ENCODE measurements at places on chromosomes 16 and 17.
A peak's percentile ranks its signal among the peaks of the same experiment; 100 is the strongest.

- DNase-seq, result peak; percentile 52
These were observed at the start of gene IGFBP4 for GRCh38 chr17:40443196-40443987. Gene IGFBP4 (plus strand): TSS chr17:40443450. CDS start chr17:40443736, 286 bp downstream.

- no peak for DNase-seq
These were observed 12.3 kb upstream of the SALL1 start for GRCh38 chr16:51163366-51163765.

DNA sequence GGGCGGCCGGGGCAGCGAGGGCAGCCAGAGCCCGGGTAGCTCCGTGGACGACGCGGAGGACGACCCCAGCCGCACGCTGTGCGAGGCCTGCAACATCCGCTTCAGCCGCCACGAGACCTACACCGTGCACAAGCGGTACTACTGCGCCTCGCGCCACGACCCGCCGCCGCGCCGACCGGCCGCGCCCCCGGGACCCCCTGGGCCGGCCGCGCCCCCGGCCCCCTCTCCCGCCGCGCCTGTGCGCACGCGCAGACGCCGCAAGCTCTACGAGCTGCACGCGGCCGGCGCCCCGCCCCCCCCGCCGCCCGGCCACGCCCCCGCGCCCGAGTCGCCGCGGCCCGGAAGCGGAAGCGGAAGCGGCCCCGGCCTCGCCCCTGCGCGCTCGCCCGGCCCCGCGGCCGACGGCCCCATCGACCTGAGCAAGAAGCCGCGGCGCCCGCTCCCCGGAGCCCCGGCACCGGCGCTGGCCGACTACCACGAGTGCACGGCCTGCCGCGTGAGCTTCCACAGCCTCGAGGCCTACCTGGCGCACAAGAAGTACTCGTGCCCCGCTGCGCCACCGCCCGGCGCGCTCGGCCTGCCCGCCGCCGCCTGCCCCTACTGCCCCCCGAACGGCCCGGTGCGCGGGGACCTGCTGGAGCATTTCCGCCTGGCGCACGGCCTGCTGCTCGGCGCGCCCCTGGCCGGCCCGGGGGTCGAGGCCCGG lies 36.1 kb upstream of the ZC3H18 start:
- peak; percentile 75 for DNase-seq

GRCh38 chr16:81495321-81496234 lies 51.0 kb downstream of the CMIP start:
- no peak for DNase-seq

- no peak for DNase-seq
These were observed 15.4 kb downstream of the MFSD11 start for GRCh38 chr17:76753061-76753961.

- DNase-seq, result no peak
These were observed 20.1 kb upstream of the MLYCD start for GRCh38 chr16:83878838-83879237.

DNA sequence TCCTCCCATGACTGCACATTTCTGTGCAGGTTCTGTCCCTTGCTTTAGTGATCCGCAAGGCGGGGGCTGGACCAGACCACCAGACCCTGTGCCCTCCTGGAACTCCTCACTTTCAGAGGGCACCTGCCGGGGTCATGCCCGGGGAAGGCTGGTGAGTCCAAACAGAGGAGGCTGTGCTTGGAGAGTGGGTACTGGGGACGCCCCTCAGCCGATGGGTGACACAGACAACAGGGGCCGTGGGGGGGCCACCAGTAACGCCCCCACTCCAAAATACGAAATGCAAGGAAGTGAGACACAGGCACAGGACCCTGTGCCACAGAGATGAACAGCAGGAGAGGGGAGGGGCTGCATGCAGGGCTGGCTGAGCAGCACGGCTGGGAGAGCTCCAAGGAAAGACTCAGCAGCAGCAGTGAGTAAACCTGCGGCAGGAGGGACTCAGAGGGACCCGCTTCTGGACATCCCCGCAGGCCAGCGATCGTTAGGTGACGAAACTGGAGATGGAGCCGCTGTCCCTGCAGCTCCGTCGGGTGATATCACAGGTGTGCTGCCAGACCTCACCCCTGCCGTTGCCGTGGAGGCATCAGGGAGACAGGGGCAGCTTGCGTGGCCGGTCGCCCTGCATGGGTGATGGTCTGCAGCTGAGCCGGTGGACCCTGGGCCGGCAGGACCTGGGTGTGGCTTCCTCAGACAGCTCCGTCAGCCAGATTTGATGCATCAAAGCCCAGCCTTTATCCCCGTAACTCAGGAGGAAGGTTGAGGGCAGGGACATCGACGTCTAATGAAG lies 71.2 kb upstream of the GNG13 start:
- no peak for DNase-seq

- DNase-seq, result no peak
These were observed 367.5 kb downstream of the CPPED1 start for GRCh38 chr16:12436201-12436657.

GRCh38 chr17:46154151-46154816 lies 38.9 kb downstream of the KANSL1 start:
- no peak for DNase-seq

GRCh38 chr16:87823181-87823929 lies 46.0 kb downstream of the SLC7A5 start:
- DNase-seq, result no peak

- no peak for DNase-seq
These were observed 204.0 kb upstream of the CCL2 start for GRCh38 chr17:34051046-34051445.

- no peak for DNase-seq
These were observed 23.8 kb downstream of the HAPSTR1 start for GRCh38 chr16:9115277-9115676.

GRCh38 chr16:59336136-59336695 lies 602.1 kb upstream of the GOT2 start:
- no peak for DNase-seq

GRCh38 chr17:38455288-38455915 lies 27.1 kb downstream of the ARHGAP23 start:
- DNase-seq, result no peak

GRCh38 chr16:85088570-85089199 lies 23.6 kb downstream of the CIBAR2 start:
- DNase-seq, result no peak

DNA sequence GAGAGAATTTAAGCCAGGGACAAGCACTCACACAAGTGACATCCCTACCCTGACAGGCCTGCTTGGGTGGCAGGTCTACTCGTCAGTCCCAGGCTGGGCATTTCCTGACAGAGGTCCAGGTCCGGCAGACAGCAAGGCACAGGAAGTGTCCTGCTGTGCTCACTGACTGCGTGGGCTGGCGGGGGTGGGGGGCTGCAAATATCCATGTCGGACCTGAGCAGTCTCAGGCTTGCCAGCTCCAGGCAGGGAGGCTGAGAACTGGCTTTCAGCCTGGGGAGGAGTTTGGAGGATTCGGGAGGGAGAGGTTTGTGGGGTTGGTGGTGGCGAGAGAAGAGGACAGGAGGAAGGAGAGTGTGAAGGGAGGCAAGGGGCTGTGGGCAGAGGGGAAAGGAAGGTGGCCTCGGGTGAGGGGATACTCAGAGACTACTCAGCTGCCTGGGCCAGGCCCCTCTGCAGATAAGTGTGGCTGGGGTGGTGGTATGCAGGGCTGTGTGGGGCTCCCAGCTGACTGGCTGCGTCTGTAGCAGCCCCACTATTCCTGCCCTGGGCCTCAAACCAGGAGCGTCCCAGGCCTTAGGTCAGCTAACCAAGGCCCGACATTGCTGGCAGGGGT lies 7.8 kb downstream of the HIC1 start:
- DNase-seq, result no peak

- no peak for DNase-seq
These were observed 16.3 kb downstream of the TNRC6A start for GRCh38 chr16:24745791-24746190.

GRCh38 chr16:51244887-51245657 lies 94.0 kb upstream of the SALL1 start:
- no peak for DNase-seq

GRCh38 chr17:75622076-75622475 lies 11.2 kb upstream of the SMIM5 start:
- DNase-seq, result no peak

DNA sequence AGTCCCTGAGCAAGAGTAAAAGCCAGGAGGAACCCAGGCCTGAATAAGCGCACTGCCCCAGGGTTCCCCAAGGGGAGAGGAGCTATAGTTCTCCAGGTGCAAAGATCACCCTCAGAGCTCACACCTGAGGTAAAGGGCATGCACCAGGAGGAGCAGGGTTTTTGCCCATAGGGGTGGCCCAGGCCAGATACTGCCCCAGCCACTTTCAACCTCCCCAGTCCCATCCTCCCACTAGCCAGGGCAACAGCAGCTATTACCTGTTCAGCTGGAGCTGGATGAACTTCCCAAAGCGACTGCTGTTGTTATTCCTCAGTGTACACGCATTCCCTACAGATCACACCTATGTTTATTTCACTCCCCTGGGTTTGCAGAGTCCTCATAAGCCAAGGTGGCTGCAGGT lies 19.8 kb downstream of the MYO19 start:
- DNase-seq, result no peak

GRCh38 chr16:57981636-57982035 lies 10.7 kb upstream of the CNGB1 start:
- DNase-seq, result no peak

GRCh38 chr17:12070561-12070960 lies 49.9 kb downstream of the MAP2K4 start:
- DNase-seq, result no peak

GRCh38 chr16:74788108-74788507 lies 13.5 kb upstream of the FA2H start:
- no peak for DNase-seq

GRCh38 chr16:89931305-89931896 lies 8.3 kb downstream of the TUBB3 start:
- DNase-seq, result no peak

GRCh38 chr16:83831456-83831987 lies 23.7 kb downstream of the HSBP1 start:
- DNase-seq, result no peak

GRCh38 chr17:17497065-17497844 lies 1.1 kb upstream of the RASD1 start:
- no peak for DNase-seq

GRCh38 chr17:248337-249235 lies 67.1 kb upstream of the DOC2B start:
- DNase-seq, result no peak

DNA sequence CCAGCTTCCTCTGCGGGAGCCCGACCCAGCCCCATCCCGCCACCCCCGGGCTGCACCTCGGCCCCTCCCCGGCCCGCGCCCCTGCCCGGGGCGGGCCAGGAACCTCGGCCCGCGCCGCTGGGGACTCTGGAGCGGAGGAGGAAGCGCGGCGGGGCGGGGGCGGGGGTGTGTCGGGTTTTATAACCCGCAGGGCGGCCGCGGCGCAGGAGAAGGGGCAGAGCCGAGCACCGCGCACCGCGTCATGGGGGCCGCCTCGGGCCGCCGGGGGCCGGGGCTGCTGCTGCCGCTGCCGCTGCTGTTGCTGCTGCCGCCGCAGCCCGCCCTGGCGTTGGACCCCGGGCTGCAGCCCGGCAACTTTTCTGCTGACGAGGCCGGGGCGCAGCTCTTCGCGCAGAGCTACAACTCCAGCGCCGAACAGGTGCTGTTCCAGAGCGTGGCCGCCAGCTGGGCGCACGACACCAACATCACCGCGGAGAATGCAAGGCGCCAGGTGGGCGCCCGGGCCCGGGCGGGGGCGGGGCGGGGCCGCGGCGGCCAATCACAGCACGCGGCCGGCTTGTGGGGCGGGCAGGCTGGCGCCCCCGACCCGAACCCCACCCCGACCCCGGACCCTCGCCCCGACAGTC lies at the start of gene ACE:
TSS of gene ACE (plus strand) at position 208 of the 626 bp plus-strand sequence. CDS start at position 242, 34 bp downstream.
- no peak for DNase-seq

DNA sequence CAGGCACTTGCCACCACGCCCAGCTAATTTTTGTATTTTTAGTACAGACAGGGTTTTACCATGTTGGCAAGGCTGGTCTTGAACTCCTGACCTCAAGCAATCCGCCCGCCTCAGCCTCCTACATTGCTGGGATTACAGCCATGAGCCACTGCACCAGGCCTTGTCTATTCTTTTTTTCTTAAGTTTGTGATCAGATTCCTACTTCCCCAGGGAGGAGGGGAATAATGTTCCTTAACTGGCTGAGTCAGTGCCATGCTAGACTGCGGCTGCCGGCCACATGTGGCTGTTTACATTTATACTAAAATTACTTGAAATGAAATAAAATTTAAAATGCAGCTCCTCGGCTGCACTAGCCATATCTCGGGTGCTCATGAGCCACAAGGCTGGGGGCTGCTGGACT lies 27.8 kb upstream of the USP36 start:
- no peak for DNase-seq

GRCh38 chr16:89770367-89770766 lies 46.1 kb downstream of the FANCA start:
- DNase-seq, result no peak

- DNase-seq, result no peak
These were observed 6.2 kb upstream of the GSE1 start for GRCh38 chr16:85606904-85607303.

DNA sequence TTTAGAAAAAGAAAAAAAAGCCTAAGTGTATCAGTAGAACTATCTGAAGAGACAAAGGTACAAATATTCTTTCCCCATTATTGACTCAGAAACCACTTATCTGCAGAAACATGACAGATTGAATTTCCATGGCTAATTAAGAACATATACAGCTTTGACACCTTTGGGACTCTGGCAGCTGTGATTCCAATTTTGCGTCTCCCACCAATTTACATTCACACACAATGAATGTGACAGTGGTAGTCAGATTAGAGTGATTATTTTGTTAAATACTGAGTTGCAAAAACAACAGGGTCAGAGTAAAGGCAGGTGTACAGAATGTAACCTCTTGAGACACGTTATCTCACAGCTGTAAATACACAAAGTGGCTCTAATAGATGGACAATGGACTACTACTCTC lies 5.3 kb upstream of the PPM1D start:
- DNase-seq, result no peak

- no peak for DNase-seq
These were observed 361.2 kb downstream of the TMEM114 start for GRCh38 chr16:8229011-8229520.

GRCh38 chr16:87337262-87337771 lies 20.1 kb upstream of the C16orf95 start:
- DNase-seq, result no peak

DNA sequence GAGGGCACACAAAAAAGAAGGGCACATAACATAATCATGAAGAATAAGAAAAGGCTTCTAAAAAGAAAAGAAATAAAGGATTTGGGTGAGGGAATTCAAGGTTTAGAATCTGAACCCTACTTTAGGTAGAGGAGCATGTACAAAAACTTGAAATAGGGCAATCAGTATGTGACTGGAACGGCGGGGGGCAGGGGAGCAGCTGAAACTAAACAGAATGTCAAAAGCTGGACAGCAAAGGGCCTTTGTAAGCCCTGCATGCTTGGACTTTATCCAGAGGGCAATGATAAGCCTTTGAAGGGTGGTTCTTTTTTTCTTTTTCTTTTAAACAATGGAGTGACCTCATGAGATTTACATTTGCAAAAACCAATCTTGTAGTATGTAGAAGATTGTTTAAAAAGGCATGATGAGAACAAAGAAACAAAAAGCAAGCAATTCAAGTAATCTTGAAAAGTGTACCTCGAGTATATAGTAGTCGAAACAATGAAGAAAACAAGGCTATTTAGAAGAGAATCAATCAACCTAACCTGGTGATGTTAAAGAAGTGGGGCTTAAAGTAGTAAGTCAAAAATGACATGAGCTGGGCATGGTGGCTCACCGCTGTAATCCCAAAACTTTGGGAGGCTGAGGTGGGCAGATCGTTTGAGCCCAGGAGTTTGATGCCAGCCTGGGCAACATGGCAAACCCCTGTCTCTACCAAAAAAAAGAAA lies 46.7 kb upstream of the ANKFY1 start:
- no peak for DNase-seq

- DNase-seq, result no peak
These were observed 16.5 kb upstream of the EEF2K start for GRCh38 chr16:22189473-22190080.
